Bronchial epithelial cell (primary cell): ENCODE measurements at places on chromosomes 5 and 9. TPM values are rescaled to one million over a fixed set of nuclear protein-coding genes. Genes with fewer than 3 reads are reported as not detected.

UGT3A1 gene
- total RNA-seq: not detected in 2 replicates

UBE2R2 gene
- 14.0 and 17.0 TPM in 2 replicates for total RNA-seq

TNC gene
- 124 and 204 TPM in 2 replicates for total RNA-seq

DNA sequence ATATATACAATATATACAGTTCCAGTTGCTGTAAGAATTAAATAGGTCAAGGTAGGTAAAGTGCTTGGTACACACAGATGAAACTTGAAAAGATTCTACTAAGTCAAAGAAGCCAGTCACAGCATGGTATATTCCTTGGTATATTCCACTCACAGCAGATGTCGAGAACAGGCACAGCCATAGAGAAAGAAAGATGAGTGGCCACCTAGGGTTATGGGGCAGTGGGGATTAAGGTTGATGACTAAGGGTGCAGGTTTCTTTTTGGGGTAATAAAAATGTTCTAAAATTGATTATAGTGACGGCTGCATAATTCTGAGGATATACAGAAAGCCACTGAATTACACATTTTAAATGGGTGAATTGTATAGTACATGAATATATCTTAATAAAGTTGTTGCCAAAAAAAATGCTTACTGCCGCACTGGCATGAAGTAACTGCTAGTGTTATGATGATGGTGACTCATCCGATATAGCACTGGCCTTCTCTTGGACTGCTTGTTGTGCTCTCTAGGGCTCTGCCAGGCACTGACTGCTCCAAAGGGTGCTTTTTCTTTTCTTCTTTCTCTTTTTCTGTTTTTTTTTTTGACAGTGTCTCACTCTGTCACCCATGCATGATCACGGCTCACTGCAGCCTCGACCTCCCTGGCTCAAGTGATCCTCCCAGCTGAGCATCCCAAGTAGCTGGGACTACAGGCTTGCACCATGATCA, 23.5 kb downstream of the TBC1D2 start:
- peak; percentile 74 for DNase-seq

LIFR gene
- 4.4 and 10.0 TPM in 2 replicates for total RNA-seq

DNA sequence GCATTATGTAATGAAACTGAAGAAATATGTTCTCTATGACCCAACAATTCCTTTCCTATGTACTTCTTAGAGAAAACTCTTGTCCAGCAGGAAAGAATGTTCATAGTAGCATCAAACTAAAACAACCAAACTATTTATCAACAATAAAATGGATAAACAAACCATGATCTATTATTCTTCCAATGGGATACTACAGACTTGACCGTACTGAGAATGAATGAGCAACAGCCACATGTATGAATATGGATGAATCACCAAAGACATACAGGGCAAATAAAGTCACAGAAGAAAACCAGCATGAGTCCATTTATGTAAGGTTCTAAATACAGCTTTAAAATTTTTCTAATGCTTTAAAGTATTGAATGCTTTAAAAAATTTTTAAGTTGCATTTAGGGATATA, 73.6 kb upstream of the SUSD1 start:
- peak; percentile 87 for DNase-seq

CDKN2B gene
- total RNA-seq: 29.2 and 64.0 TPM in 2 replicates

GRCh38 chr5:163951069-163951468, 445.6 kb downstream of the MAT2B start:
- no peak for DNase-seq
